ENCODE measurements at places on chromosomes 11 and 22. TPM values are rescaled to one million over a fixed set of nuclear protein-coding genes. Genes with fewer than 3 reads are reported as not detected.

GRCh38 chr22:35348026-35348590 lies 32.8 kb upstream of the HMOX1 start:
- DNase-seq: no peak

DNA sequence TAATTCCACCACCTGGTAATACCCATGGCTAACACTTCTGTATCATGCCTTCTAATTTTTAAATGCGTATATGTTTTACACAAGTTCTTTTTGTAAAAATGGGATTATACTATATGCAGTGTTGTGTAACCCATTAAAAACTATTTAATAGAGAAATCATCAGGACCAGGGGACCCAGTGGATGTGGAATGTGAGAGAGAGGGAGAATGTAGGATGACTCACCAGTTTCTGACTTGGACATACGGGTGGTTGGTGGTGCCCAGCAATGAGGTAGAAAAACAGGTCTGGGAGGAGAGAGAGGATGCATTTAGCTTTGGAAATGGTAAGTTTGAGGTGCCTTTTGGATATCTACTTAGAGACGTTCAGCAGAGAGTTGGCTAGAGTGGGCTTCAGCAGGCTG lies 112.0 kb upstream of the TBCEL start:
- DNase-seq: no peak

DNA sequence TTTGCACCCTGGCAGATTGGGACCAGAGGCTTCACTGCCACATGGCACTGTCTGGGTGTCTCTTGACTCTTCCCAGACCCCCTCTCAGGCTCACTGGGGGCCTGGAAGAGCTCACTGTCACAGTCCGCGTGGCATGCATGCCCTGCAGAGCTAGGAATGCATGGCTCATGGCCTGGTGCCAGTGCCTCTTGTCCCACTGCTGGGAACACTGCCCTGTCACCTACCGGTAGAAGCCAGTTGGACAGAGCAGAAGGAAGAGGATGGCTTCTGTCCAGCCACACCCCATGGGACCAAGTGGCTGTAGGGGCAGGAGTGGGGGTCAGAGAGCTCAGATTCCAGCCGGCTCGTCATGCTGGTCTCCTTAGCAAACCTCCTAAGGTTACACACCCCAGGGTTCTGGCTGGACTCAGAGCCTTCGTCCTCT lies 29.7 kb downstream of the MB start:
- no peak for DNase-seq

Gene OR8G1
- total RNA-seq: not detected
